ENCODE measurements at places on chromosomes 7 and 10. TPM values are rescaled to one million over a fixed set of nuclear protein-coding genes. Genes with fewer than 3 reads are reported as not detected.

- DNase-seq, result no peak
These were observed 72.5 kb upstream of the CC2D2B start for GRCh38 chr10:95835149-95835860.

- DNase-seq, result no peak
These were observed 40.6 kb upstream of the ABCA13 start for GRCh38 chr7:48130658-48131108.

- DNase-seq, result no peak
These were observed 119.1 kb downstream of the PHTF2 start for GRCh38 chr7:77917500-77918262.

GRCh38 chr7:34752929-34753328, 94.9 kb downstream of the NPSR1 start:
- DNase-seq, result no peak

- DNase-seq, result no peak
These were observed 13.1 kb upstream of the HABP2 start for GRCh38 chr10:113539789-113540188.

- DNase-seq, result no peak
These were observed 73.9 kb upstream of the PTN start for GRCh38 chr7:137417464-137417863.

GRCh38 chr7:97107192-97107800, 10.2 kb upstream of the SDHAF3 start:
- DNase-seq, result no peak

FFAR4 gene
- total RNA-seq, result 0.43 TPM

Data from pancreas (tissue), 10 donors.